Right cardiac atrium (tissue), 5 donors: ENCODE measurements at places on chromosomes 11 and 22. TPM values are rescaled to one million over a fixed set of nuclear protein-coding genes. Genes with fewer than 3 reads are reported as not detected.
A peak's percentile ranks its signal among the peaks of the same experiment; 100 is the strongest.

DNA sequence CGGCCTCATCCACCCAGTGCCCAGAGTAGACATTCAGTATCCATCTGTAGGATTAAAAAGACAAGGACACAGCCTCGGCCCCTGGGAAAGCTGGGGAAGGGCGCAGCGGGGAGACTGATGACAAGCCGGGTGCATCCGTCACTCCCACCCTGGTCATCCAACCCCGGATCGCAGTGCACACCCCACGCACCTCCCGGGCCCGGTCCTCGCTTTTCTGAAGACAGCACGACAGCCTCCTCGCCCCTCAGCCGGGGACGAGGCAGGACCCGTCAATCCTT, 1.1 kb downstream of the FCHSD2 start:
- DNase-seq: peak; percentile 74

GRCh38 chr11:101913656-101914055, 1.2 kb upstream of the CEP126 start:
- no peak for DNase-seq

DNA sequence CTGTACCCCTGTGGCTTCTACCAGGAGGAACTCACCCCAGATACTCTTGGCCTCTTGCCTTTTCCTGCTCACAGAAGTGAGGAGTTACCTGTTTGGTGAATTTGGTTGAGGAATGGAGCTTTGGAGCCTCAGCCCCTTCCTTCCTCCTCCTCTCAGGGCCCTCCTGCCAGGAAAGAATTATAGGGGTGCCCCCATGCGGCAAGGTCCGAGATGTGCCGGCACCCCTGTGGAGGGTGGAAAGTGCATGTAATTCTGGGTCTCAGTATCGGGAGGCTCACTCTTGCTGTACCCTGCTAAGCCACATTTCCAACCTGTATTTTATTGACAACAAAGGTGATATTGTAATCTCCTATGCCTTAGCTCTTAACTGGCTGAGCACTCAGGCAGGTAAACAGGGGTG, 13.7 kb upstream of the IGSF22 start:
- no peak for DNase-seq

GRCh38 chr11:45323601-45324249, 37.6 kb upstream of the SYT13 start:
- no peak for DNase-seq

Gene SEPTIN3
- polyA plus RNA-seq: 0.14 TPM
